Osteoblast (primary cell): ENCODE measurements at places on chromosomes 2 and 18. TPM values are rescaled to one million over a fixed set of nuclear protein-coding genes. Genes with fewer than 3 reads are reported as not detected.
A peak's percentile ranks its signal among the peaks of the same experiment; 100 is the strongest.

ABCG5 gene
- total RNA-seq = not detected in 2 replicates

ADCYAP1 gene
- not detected in 2 replicates for total RNA-seq

MDH1B gene
- 0.88 and 2.2 TPM in 2 replicates for total RNA-seq

GALNT5 gene
- total RNA-seq = 56.5 and 75.7 TPM in 2 replicates

NTSR2 gene
- not detected in 2 replicates for total RNA-seq

ANKRD29 gene
- total RNA-seq = 9.8 and 20.9 TPM in 2 replicates

MAPK4 gene
- not detected in 2 replicates for total RNA-seq

TFCP2L1 gene
- under 0.01 TPM in 1 of 2 replicates, not detected in the other for total RNA-seq

SP140 gene
- under 0.01 and 0.36 TPM in 2 replicates for total RNA-seq

IKZF2 gene
- total RNA-seq = 10.3 and 11.9 TPM in 2 replicates

- no peaks in the 10 kb centered on the region for H3K36me3 ChIP-seq
- H3K27me3 ChIP-seq = no peaks in the 10 kb centered on the region
- no peaks in the 10 kb centered on the region for H3K4me1 ChIP-seq
- H3K4me3 ChIP-seq = no peak overlapping the region
- no peak for DNase-seq
These were observed 82.9 kb downstream of the SCN1A start for GRCh38 chr2:166044853-166045483.

DNA sequence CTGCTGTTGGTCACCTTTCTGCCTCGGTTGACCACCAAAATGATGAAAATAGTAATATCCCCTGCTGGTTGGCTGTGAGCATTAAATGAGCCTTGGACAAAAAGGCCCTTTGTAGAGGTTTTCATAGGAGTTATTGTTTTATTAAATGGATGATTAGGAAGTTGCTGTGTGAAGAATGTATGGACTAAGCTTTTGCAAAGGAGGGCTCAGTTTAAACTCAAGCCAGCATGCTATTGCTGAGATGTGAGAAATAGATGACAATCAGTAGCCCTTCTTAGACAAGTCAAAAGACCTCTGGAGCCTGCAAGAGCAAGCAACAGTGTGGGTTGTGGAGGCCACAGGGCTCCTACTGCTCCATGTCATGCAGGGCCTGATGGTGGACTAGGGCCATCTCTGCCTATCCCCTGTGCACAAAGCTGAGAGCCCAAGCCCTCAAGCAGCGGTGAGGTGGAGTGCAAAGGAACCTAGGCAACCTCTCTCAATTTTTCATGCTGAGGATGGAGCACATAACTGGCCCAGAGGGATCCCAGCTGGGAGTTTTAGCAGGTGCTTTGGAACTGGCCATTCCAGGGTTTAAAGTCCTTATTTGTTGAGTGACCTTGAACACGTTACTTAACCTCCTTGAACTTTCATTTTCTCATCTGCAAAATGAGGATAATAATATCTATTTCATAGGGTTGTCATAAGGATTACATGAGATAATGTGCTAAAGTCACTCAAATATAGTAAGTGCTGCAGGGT is 37.1 kb downstream of the FOSL2 start:
- H3K27me3 ChIP-seq = no peaks in the 10 kb centered on the region
- no peaks in the 10 kb centered on the region for H3K36me3 ChIP-seq
- H3K4me1 ChIP-seq = peaks cover 5% of the 10 kb centered on the region
- H3K4me3 ChIP-seq = no peak overlapping the region
- DNase-seq = peak; percentile 29
- no peak overlapping the region for H3K27ac ChIP-seq

DNA sequence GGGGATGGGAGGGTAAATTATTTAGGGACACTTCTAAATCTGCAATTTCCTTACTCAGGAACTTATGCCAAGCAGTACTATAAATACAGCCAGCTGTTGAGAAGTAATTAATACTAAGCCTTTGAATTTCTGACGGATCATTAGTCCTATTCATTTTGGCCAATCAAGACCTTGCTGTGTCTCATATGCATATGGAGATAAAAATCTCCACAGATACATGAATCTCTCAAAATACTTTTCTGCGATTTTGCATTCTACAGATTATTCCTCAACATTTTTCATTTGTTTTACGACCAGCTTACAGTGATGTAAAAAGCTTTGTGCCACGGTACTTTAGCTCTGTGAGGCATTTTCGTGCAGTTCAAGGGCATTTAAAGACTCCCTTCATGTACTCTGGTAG is 16.7 kb downstream of the LANCL1 start:
- DNase-seq = no peak
- peaks cover 19% of the 10 kb centered on the region for H3K36me3 ChIP-seq
- no peaks in the 10 kb centered on the region for H3K27me3 ChIP-seq
- H3K4me1 ChIP-seq = no peaks in the 10 kb centered on the region
- no peak overlapping the region for H3K4me3 ChIP-seq

- no peak overlapping the region for H3K4me3 ChIP-seq
- peak; percentile 37 for DNase-seq
- no peaks in the 10 kb centered on the region for H3K27me3 ChIP-seq
- no peaks in the 10 kb centered on the region for H3K4me1 ChIP-seq
These were observed 200.1 kb downstream of the NDUFA10 start for GRCh38 chr2:239824866-239825704.

GRCh38 chr2:160242893-160243564 is 43.0 kb upstream of the ITGB6 start:
- H3K4me1 ChIP-seq = peaks cover 14% of the 10 kb centered on the region
- DNase-seq = no peak
- no peak overlapping the region for H3K27ac ChIP-seq
- no peak overlapping the region for H3K4me3 ChIP-seq
- H3K36me3 ChIP-seq = no peaks in the 10 kb centered on the region
- no peaks in the 10 kb centered on the region for H3K27me3 ChIP-seq

DNA sequence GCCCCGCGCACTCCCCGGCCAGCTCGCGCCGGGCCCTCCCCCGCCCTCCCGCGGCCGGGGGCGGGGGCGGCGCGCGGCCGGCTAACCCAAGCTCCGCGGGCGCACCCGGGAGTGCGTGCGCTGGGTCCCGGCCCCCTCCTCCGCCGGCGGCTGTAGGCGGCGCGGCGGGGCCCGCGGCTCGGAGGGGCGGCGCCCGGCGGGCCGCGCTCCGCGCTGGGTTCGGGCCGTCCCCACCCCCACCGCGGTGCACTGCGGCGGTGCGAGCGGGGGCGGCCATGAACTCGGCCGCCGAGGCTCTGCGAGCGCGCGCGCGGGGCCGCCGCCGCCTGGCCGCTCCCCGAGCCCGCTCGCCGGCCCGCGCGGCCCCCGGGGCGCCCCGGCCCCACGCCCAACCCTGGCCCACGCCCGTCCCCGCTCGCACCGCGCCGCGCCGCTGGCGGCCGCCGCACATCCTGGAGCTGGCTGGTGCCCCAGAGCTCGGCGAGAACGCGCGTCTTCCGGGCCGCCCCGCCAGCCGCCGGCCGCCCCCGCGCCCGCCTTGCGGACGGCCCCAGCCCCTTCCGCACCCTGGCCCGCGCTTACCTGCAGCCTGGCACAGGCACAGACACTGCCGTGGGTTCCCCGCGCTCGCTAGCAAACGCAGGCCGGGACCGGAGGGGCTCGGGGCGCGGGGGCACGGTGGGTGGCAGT is at the start of gene ZBTB14:
TSS of gene ZBTB14 (minus strand) at position 496 of the 690 bp plus-strand sequence. CDS start 2,480 bp downstream, outside the sequence.
- H3K4me3 ChIP-seq = peak within 1 kb of the TSS; percentile 88
- H3K27me3 ChIP-seq = no peaks in the 10 kb centered on the region
- H3K36me3 ChIP-seq = peaks cover 20% of the 10 kb centered on the region
- H3K4me1 ChIP-seq = peaks cover 9% of the 10 kb centered on the region
- DNase-seq = peak; percentile 98

- no peak overlapping the region for H3K4me3 ChIP-seq
- peaks cover 24% of the 10 kb centered on the region for H3K4me1 ChIP-seq
- H3K36me3 ChIP-seq = peaks cover 2% of the 10 kb centered on the region
- peak overlapping the region; percentile 37 for H3K27ac ChIP-seq
- no peaks in the 10 kb centered on the region for H3K27me3 ChIP-seq
These were observed 177.0 kb downstream of the SEPTIN10 start for GRCh38 chr2:109436610-109437225.

- H3K4me3 ChIP-seq = no peak overlapping the region
- peaks cover 8% of the 10 kb centered on the region for H3K4me1 ChIP-seq
- peaks cover 98% of the 10 kb centered on the region for H3K36me3 ChIP-seq
- no peak overlapping the region for H3K27ac ChIP-seq
- H3K27me3 ChIP-seq = no peaks in the 10 kb centered on the region
These were observed 39.2 kb downstream of the STAT1 start for GRCh38 chr2:190974629-190975361.

DNA sequence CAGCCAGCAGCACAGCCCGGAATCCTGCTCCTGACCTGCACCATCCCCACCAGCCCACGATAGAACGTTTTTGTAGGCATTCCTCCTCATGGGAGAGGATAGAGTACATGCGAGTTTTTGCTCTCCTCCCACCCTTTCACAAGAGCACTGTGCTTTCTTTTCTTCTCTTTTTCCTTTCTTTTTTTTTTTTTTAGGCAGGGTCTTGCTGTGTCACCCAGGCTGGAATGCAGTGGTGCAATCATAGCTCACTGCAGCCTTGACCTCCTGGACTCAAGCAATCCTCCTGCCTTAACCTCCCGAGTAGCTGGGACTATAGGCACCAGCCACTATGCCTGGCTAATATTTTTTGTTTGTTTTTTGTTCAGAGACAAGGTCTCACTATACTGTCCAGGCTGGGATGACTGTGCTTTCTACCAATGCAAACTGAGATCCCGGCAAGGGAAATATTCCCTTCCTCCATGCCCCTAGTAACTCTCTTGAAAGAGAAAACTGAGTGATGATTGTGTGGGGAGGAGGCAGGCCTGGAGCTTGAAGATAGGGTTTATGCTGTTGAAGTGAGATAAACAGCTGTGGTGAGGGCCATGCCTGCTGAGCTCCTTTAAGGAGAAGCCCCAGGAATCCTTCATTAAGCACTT is 82.6 kb upstream of the TXNDC2 start:
- no peaks in the 10 kb centered on the region for H3K36me3 ChIP-seq
- H3K27ac ChIP-seq = peak overlapping the region; percentile 48
- no peaks in the 10 kb centered on the region for H3K27me3 ChIP-seq
- no peak for DNase-seq
- H3K4me3 ChIP-seq = no peak overlapping the region

GRCh38 chr2:166610180-166610912 is 116.3 kb upstream of the SCN7A start:
- peak overlapping the region; percentile 49 for H3K4me3 ChIP-seq
- DNase-seq = no peak
- H3K4me1 ChIP-seq = no peaks in the 10 kb centered on the region
- H3K36me3 ChIP-seq = no peaks in the 10 kb centered on the region
- H3K27me3 ChIP-seq = no peaks in the 10 kb centered on the region
- H3K27ac ChIP-seq = no peak overlapping the region

- DNase-seq = no peak
- peak overlapping the region; percentile 74 for H3K4me3 ChIP-seq
- peaks cover 44% of the 10 kb centered on the region for H3K4me1 ChIP-seq
- H3K36me3 ChIP-seq = no peaks in the 10 kb centered on the region
- peak overlapping the region; percentile 97 for H3K27ac ChIP-seq
These were observed 104.9 kb downstream of the SPTBN1 start for GRCh38 chr2:54561010-54561409.

DNA sequence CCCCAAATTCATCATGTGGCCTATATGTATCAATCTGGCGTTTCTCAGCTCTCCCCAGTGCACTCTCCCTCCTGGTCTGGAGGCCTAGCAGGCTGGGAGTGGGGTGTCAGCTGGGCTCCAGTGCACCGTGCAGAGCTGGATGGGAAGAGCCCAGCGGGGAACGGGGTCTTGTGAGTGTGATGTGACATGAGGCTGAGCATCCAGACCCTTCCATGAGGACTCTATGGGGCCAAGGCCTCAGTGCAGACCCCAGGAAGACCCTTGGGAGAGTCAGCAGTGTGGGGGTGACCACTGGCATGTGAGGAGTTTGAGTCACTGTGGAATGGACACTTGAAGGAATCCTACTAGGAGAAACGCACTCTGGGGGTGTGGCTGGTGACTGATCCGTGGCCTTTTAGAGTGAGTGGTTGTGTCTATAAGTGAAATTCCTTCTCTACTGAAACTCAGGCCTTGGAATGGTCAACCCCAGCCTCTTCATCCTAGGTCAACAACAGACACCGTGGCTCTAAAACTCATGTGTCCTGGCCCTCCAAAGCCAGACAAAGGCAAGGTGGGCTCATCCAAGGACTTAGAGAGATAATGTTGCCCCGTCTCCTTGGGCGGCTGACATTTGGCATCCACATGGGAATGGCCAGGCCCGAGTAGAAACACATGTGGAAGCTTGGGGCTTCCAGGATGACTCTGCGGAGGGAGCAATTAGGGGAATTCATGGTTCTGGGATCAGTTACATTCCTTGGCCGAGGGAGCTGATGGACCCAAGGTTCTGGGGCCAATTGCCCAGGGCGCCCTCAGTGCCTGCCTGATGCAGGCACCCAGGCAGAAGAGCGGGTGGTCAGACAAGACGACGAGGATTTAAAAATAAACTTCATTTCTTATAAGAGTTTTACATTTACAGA is 156.0 kb upstream of the TWIST2 start:
- H3K4me1 ChIP-seq = no peaks in the 10 kb centered on the region
- H3K36me3 ChIP-seq = no peaks in the 10 kb centered on the region
- peaks cover 22% of the 10 kb centered on the region for H3K27me3 ChIP-seq
- no peak overlapping the region for H3K4me3 ChIP-seq
- DNase-seq = no peak

DNA sequence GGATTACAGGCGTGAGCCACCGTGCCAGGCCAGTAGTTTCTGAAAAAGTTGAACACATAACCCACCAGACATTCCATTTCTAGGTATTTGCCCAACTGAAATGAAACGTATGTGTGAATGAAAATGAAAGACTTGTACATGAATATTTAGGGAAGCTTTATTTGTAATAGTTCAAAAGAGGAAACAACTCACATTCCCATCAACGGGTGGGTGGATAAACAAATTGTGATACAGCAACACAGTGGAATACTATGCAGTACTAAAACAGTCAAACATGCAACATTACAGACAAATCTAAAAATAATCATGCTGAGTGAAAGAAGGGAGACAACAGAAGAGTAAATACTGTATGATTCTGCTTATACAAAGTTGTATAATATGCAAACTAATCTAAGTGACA is 46.8 kb downstream of the TMEM131 start:
- no peak for DNase-seq
- H3K36me3 ChIP-seq = no peaks in the 10 kb centered on the region
- H3K27ac ChIP-seq = no peak overlapping the region

DNA sequence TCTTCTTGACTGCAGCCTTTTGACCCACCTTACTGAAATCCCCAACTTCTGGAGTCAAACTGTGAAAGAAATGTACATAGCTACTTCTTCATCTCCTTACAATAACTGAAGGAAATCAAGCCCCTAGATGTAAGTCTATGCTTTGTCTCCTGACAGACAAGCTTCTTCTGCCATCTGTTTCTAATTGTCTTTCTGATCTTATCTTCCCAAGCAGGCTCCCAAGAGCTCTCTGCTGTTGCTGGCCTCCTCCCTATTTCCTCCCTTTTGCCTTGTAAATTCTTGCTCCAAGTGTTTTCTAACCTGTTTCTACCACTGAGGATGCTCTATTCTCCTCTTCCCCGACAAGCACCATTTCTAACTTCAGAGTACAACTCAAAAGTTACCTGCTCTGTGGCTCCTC is 77.4 kb upstream of the OSR1 start:
- H3K36me3 ChIP-seq = no peaks in the 10 kb centered on the region
- DNase-seq = no peak
- H3K4me1 ChIP-seq = no peaks in the 10 kb centered on the region
- H3K27me3 ChIP-seq = no peaks in the 10 kb centered on the region
- H3K4me3 ChIP-seq = no peak overlapping the region
- H3K27ac ChIP-seq = no peak overlapping the region
